ENCODE measurements at places on chromosomes 5 and 9. TPM values are rescaled to one million over a fixed set of nuclear protein-coding genes. Genes with fewer than 3 reads are reported as not detected.

- no peak for DNase-seq
Observed at GRCh38 chr5:3818624-3819023, 223.0 kb downstream of the IRX1 start.

DNA sequence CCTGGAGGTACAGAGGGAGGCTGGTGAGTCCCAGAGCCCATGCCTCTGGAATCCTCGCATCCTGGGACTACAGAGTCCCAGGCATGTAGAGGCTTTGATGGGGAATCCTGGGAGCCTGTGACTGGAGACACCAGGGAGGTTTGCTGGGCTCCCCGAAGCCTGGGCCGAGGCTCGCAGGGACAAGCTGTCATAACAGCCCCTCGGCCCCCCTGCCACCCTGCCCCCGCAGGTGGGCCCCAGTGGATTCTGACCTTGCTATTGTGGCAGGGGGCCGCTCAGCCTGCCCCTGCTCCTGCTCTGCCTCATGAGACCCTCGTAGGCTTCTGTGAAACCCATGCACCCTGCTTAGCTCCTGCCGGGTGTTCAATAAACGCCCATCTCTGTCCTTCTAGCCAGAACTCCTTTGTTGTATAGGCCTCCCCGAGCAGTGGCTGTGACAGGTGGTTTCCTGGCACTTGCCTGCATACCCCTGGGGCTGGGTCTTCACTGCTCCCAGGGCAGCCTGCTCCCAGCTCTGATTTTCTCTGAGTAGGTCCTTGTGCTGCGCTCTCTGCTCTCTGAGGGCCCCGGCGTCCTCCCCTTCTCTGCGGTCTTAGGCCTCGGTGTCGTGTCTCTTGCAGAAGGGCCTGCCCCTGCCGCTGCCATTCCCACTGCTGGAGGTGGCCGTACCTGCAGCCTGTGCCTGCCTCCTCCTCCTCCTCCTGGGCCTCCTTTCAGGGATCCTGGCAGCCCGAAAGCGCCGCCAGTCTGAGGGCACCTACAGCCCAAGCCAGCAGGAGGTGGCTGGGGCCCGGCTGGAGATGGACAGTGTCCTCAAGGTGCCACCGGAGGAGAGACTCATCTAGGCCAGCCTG, 20.4 kb downstream of the CRB2 start:
- no peak for DNase-seq

DNA sequence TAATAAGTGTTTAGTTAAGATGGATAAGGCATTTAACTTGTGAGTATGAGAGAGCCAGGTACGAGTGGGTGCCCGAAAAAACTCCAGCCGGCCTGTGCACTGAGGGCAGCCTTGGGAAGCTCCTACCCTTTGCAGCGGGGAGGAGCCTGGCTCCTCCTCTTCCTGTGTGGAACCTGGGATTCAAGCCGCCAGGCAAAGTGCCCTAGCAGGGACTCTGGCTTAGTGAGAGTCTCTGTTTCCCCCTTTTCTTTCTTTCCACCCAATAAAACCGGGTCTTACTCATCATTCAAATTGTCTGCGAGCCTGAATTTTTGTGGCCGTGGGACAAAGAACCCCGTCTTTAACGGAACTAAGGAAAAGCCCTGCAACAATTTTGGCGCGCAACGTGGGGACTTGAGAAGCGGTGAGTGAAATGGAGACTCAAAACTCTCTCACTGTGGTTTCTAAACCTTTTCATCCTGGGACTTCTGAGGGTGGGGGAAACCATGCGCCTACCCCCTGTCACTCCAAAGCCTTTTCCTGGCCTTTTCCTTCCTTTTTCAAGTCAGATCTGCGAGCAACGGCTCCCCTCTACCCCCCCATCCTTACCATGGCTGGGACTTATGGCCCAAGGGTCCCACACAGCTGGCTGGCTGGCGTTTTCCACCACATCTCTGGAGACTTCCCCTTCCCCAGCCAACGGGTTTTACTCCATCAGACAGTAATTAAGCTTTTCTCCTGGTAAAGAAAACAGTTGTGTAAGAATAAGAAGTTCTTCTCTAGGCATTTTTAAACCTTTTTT, 535.7 kb upstream of the ACO1 start:
- no peak for DNase-seq

CCL28 gene
- total RNA-seq, result not detected

DNA sequence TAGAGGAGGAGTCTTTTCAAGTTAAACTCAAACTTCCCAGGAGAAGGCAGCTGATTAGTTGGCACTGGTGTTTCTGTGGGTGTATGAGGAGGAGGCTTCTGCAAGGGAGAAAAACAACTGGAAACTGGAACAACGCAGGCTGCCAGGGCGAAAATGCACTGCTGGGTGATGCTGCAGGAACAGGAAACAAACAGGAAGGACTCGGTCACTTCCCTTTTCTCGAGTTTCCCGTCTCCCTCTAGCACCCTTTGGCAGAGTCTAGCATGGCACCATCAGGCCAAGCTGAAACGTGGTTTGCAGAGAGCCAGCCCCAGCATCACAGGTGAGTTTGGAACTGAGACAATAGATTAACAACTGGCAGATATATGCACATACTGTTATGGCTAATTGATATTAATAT, 77.5 kb upstream of the CAST start:
- DNase-seq, result no peak

Data from type B pancreatic cell (in vitro differentiated cells).